ENCODE measurements at places on chromosomes 16 and 17. TPM values are rescaled to one million over a fixed set of nuclear protein-coding genes. Genes with fewer than 3 reads are reported as not detected.

Gene GPR142
- total RNA-seq, result not detected

Gene PTX4
- not detected for total RNA-seq

Gene PRSS36
- 1.1 TPM for total RNA-seq

Gene NPB
- total RNA-seq, result 0.56 TPM

Gene TMEM238L
- total RNA-seq, result not detected

Gene KRTAP4-9
- total RNA-seq, result not detected

Data from HepG2 (cell line).